Fibroblast of skin of right biceps (primary cell): ENCODE measurements at places on chromosomes 3 and 15.
A peak's percentile ranks its signal among the peaks of the same experiment; 100 is the strongest.

DNA sequence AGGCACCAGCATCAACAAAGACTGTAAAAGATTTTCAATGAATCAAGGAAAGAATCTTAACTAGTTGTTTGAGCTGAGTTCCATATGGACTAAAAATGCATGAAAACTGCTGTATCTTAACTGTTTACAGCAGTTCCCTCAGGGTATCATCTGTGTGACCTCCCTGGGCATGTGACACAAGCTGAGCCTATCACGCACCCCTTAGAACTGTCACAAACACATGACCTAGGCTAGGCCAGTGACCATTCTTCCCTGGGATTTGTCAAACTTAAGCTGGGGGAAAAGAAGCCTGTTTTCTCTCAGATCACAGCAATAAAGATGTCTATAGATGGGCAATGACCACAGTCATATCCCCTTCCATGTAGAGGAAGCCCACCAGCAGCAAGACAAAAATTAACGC is 35.7 kb downstream of the IGF2BP2 start:
- DNase-seq: no peak

GRCh38 chr3:169637731-169638130 is 25.8 kb downstream of the MECOM start:
- no peak for DNase-seq

DNA sequence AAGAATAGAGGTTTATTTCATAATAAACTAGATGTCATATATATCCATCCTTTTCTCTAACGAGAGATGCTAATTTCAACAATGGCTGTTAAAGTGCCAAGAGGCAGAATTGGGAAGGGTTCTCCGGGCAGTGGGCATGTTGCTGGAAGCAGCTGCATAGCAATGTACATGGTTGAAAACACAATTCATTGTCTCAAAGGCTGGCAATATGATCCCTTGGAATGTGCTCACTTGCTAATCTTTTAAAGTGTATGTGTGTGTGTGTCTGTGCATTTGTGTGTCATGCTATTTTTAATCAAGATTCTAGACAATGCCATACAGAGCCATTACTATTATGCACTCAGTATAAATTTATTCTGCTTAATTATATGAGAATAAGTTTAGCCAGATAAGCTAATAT is 1020.3 kb downstream of the NAALADL2 start:
- no peak for DNase-seq

GRCh38 chr3:159667261-159667660 is 321.4 kb upstream of the IL12A start:
- DNase-seq: peak; percentile 21

GRCh38 chr15:48084759-48085590 is 35.8 kb upstream of the SLC24A5 start:
- DNase-seq: peak; percentile 37

DNA sequence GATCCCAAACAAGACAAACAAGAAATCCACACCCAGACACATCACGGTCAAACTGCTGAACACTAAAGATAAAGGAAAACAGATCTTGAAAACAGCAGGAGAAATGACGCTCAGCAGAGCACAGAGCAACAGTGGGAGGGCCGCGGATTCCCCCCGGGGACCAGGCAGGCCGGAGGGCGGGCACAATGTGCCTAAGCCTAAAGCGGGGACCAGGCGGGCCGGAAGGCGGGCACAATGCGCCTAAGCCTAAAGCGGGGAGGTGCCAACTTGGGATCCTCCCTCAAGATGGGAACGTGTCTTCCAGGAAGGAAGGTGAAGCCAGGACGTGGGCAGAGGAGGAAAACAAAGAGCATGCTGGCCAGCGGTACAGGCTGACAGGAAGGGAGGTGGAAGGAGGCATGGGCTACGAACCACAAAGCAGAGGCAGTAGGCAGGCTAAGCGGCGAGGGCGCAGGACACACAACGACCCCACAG is 31.1 kb downstream of the CYFIP1 start:
- DNase-seq: peak; percentile 64

DNA sequence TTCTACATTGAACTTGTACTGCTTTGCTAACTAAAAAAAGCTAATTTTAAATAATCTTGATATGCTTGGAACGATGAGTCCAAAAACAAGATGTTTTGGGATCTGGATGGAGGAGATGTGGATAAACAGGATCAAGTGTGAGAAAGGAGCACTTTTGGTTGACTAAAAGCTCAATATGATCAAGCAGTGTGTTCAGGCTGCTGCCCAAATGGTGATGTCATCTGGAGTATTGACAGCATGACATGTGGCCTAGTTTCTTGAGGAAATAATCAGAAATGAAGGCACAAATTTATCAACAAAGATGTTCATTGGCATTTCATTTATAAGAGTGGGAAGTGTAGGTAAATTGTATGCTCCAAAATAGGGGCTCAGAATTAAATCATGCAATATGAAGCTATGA is 161.2 kb downstream of the SOX2 start:
- no peak for DNase-seq

- no peak for DNase-seq
These were observed 62.2 kb downstream of the ABHD5 start for GRCh38 chr3:43752905-43753304.
